ENCODE measurements at places on chromosomes 5 and 9.

GRCh38 chr9:115922444-115922843 lies 231.1 kb upstream of the PAPPA start:
- H3K4me3 ChIP-seq: no peak overlapping the region
- H3K4me1 ChIP-seq: no peaks in the 10 kb centered on the region
- DNase-seq: no peak
- H3K27me3 ChIP-seq: no peaks in the 10 kb centered on the region

DNA sequence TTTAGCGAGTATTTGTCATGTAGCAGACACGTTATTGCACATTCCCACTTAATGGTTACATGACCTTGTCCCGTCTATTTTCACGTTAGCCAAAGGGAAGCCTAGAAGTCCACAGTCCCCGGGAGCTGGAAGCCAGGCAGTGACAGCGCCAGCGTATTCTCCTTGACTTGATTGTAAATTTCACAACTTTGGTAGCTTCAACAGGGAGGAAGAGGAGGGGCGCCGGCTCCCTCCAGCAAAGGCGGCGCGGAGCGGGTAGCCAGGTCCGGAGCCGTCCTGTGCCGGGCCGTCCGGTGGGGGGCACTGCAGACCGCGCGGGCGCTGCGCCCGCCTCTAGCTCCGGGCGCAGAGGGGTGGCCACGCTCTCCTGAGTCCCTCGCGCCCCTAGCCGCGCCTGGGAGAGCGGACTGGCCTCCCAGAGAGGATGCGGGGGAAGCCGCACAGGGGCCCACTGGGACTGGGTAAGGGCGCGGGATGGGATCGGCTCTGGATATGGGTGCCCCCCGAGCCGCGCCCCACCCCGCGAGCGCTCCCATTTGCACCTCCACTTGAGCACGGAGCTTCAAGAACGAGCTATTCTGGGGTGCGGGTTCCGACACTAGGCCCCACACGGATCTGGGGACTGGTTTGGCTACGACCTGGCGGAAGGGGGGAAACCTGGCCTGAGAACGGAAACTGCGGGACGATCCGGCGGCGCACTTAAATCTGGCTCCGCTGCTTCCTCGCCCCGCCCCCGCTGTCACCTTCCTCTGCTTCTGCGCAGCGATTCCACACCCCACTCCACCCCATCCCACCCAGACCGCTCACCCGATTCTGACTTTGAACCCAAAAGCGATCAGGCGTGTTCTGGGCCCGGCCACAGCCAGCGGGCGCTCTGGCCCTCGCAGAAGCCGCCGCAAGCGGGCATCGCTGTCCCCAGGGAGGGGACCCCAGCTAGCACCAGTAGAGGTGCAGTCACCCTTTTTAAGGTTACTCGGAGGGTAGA lies 23.8 kb downstream of the KLF4 start:
- H3K4me3 ChIP-seq: peak overlapping the region; percentile 69
- H3K36me3 ChIP-seq: no peaks in the 10 kb centered on the region
- H3K27ac ChIP-seq: no peak overlapping the region
- H3K4me1 ChIP-seq: no peaks in the 10 kb centered on the region

DNA sequence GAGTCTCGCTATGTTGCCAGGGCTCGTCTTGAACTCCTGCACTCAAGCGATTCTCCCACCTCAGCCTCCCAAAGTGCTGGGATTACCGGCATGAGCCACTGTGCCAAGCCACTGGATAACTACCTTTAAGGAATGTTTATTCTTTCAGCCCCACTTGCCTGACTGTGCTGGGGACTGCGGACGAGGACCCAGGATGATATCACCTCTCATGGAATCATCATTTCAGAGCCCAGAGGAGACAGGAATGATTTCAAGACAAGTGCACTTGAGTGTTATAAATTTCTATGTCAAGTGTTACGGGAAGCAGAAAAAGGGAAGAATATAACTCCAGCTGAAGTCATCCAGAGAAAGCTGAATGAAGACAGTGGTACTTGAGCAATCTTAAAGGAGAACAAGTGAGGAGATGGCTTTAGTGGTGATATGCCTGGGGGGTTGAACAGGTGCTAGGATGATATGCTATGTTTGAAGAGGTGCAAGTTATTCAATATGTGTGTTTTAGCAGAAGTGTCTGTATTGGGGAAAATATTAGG lies 109.3 kb downstream of the DCP2 start:
- no peak for DNase-seq
- no peaks in the 10 kb centered on the region for H3K4me1 ChIP-seq
- H3K36me3 ChIP-seq: no peaks in the 10 kb centered on the region
- no peak overlapping the region for H3K27ac ChIP-seq

- no peaks in the 10 kb centered on the region for H3K36me3 ChIP-seq
- no peak overlapping the region for H3K4me3 ChIP-seq
- peaks cover 16% of the 10 kb centered on the region for H3K27me3 ChIP-seq
These were observed 17.1 kb upstream of the KIF12 start for GRCh38 chr9:114116126-114116747.

DNA sequence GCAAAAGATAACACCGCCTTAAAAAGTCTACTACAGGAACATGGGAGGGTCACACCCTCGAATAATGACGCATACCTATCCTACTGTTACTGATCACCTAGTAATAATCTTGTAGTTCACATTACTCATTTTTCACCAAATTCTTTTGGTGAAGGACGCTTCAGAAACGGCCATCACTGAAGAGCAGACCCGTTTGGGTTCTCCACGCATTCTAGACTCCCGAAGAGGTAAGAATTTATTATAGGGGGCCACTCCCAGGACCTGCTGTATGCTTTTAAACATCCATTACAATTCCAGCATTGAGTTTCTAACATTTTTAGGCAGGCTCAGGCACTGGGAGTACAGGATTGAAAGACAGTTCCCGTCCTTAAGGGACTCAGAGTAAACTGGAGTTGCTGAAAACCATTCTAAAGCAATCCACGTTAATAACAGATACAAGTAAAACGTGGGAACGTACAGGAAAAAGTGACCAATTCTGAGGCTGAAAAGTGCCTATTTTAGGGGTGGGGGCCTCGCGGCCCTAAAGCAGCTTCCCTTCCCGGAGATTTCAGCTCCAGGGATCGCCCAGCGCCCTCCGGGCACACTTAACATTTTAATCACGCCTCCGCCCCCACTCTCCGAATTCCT lies at the start of gene FER:
Gene FER (plus strand): TSS at position 124 of the 627 bp plus-strand sequence. CDS start 50,286 bp downstream, outside the sequence.
- DNase-seq: no peak
- peaks cover 23% of the 10 kb centered on the region for H3K27me3 ChIP-seq
- peak within 1 kb of the TSS; percentile 94 for H3K4me3 ChIP-seq
- peaks cover 10% of the 10 kb centered on the region for H3K4me1 ChIP-seq
- H3K36me3 ChIP-seq: no peaks in the 10 kb centered on the region
- H3K27ac ChIP-seq: peak within 1 kb of the TSS; percentile 80

DNA sequence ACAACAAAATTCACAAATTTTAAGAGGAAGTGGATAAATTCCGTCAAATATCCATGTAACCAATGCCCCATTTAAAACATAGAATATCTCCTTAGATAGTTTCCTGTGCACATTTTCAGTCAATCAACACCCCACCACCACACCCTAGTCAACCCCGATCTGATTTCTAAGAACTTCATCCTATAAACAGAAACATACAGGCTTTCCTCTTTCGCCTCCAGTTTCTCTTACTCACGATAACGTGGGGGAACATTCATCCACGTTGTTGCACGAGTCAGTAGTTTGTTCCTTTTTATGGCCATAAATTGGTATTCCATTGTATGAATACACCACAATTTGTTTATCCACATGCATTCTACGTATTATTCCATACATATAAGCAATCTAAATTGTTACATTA lies 35.6 kb upstream of the TRIO start:
- H3K36me3 ChIP-seq: no peaks in the 10 kb centered on the region
- H3K27ac ChIP-seq: no peak overlapping the region
- DNase-seq: no peak
- no peak overlapping the region for H3K4me3 ChIP-seq
- peaks cover 10% of the 10 kb centered on the region for H3K27me3 ChIP-seq

GRCh38 chr5:68007451-68007850 lies 208.1 kb upstream of the PIK3R1 start:
- no peaks in the 10 kb centered on the region for H3K36me3 ChIP-seq
- H3K27ac ChIP-seq: no peak overlapping the region

GRCh38 chr5:56594792-56595191 lies 220.6 kb upstream of the MAP3K1 start:
- peaks cover 2% of the 10 kb centered on the region for H3K36me3 ChIP-seq
- no peaks in the 10 kb centered on the region for H3K27me3 ChIP-seq
- H3K4me1 ChIP-seq: no peaks in the 10 kb centered on the region
- H3K4me3 ChIP-seq: no peak overlapping the region

DNA sequence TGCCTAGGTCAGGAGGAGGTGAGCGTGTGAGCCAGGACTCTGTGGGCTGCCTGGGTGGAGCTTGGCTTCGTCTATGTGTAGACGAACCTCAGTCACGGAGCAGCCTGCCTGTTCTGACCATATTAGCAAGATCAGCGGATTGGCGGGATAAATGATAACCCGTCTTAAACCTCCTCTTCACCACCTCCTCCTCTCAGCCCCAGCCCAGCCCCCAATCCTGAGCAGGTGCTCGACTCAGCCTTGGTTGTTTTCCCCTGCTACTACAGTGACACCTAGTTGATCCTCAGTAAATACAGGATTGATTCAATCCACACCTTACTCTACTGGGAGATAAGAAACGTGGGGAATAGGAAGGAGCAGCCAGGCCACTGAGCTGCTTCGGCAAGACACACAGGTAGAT lies 286.1 kb downstream of the IRX2 start:
- H3K4me1 ChIP-seq: no peaks in the 10 kb centered on the region
- no peaks in the 10 kb centered on the region for H3K27me3 ChIP-seq
- H3K4me3 ChIP-seq: no peak overlapping the region
- H3K27ac ChIP-seq: no peak overlapping the region
- no peak for DNase-seq

- DNase-seq: no peak
- H3K27me3 ChIP-seq: peaks cover 3% of the 10 kb centered on the region
- H3K27ac ChIP-seq: no peak overlapping the region
These were observed 195.7 kb downstream of the PALM2AKAP2 start for GRCh38 chr9:109975574-109976295.

DNA sequence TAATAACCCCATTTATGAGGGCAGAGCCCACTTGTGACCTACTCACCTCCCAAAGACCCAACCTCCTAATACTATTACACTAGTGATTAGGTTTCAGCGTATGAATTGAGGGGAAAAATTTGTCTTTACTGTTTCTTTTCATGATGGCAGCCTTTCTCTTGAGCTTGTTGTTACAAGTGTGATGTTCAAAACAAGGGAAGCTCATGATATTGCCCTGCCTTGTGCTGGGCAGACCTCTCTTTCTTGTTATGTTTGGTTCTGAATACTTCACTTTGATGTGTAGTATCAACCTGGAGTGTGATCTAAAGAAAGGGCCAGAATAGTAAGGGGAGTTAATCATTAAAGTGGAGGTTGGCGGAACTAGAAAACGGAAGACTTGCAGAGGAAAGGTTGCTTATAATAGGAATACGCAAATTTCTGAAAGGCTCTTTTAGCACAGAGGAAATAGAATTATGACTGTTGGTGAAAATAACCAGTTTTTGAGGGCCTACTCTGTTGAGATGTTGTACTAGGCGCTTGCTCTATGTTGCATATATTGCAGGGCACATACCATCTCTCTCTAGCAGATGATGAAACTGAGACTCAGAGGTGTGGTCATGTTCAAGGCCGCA lies 68.2 kb downstream of the MELK start:
- no peak overlapping the region for H3K27ac ChIP-seq
- peaks cover 7% of the 10 kb centered on the region for H3K4me1 ChIP-seq
- no peak overlapping the region for H3K4me3 ChIP-seq
- no peak for DNase-seq
- no peaks in the 10 kb centered on the region for H3K27me3 ChIP-seq
- peaks cover 40% of the 10 kb centered on the region for H3K36me3 ChIP-seq

- peak; percentile 4 for DNase-seq
- H3K4me1 ChIP-seq: no peaks in the 10 kb centered on the region
- H3K4me3 ChIP-seq: no peak overlapping the region
- H3K27ac ChIP-seq: no peak overlapping the region
- no peaks in the 10 kb centered on the region for H3K36me3 ChIP-seq
These were observed 22.8 kb downstream of the COL5A1 start for GRCh38 chr9:134664446-134664845.

GRCh38 chr5:33794550-33795181 lies 97.1 kb downstream of the ADAMTS12 start:
- DNase-seq: no peak
- H3K4me3 ChIP-seq: no peak overlapping the region
- no peaks in the 10 kb centered on the region for H3K36me3 ChIP-seq
- peaks cover 4% of the 10 kb centered on the region for H3K27me3 ChIP-seq
- no peaks in the 10 kb centered on the region for H3K4me1 ChIP-seq

DNA sequence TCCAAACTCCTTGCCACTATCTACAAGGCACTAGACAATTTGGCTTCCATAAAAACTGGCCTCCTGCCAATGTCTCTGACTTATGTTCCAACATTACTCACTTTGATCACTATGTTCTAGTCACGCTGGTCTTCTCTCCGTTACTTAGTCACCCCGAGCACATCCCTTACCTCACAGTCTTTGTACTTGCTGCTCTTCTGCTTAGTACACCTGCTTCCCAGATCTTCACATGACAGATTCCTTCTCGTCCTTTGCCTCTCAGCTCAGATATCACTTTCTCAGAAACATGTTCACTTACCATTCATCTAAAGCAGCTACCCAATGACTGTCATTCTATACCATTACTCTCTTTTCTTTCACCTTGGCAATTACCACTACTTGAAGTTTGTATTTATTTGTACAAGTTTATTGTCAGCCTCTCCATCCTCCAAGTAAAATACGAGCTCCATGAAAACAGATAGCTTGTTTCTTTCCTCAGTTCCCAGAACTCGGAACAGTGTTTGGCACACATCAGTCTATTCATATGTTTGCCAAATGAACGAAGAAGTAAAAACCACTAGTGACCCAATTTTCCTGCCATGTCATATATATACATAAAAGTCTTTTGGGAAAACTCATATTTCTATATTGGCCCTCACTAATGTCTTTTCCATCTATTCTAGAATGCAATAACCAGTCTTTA lies 5.9 kb upstream of the SLC22A5 start:
- H3K4me1 ChIP-seq: no peaks in the 10 kb centered on the region
- H3K4me3 ChIP-seq: no peak overlapping the region
- H3K27me3 ChIP-seq: no peaks in the 10 kb centered on the region

DNA sequence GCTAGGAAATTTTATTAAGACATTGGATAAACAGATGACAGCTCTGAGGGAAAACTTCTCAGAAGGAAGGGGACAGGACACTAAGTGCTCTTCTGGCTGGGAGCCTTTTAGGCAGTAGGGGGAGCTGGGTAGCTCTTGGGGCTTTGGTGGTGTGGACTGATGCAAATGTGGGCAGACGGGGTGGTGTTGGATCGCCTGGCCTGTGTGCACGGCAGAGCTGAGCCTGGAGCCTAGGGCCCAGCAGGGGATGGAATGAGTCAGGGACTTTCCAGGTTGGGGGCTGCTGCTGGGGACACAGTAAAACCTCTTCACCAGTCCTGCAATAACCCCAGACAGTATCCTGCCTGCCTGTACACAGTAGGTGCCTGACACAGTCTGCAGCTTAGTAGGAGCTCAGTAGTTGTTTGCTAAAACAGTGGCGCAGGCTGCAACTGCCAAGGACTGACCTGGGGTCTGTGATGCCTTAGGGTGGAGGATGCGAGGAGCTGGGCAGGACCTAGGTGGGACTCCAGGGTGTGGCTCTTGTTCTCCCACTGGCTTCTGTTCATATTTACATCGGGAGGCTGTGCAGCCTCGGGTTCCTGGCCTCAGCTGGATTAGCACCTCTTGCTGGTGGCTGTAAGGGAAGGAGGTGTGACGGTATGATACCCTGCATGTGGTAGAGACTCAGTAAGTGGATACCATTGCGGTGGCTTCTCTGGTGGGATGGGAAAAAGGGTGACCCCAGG lies 83.8 kb downstream of the DAB2IP start:
- no peak overlapping the region for H3K27ac ChIP-seq
- H3K4me3 ChIP-seq: no peak overlapping the region
- DNase-seq: no peak
- no peaks in the 10 kb centered on the region for H3K36me3 ChIP-seq
- peaks cover 29% of the 10 kb centered on the region for H3K27me3 ChIP-seq

All from activated naive CD8-positive, alpha-beta T cell treated with anti-CD3 and anti-CD28 coated beads, Interleukin-2, amount 10 ng/mL, durations not matched to agents 7 days and 5 days (primary cell).